ENCODE measurements at places on chromosomes 11 and 22. TPM values are rescaled to one million over a fixed set of nuclear protein-coding genes. Genes with fewer than 3 reads are reported as not detected.

DNA sequence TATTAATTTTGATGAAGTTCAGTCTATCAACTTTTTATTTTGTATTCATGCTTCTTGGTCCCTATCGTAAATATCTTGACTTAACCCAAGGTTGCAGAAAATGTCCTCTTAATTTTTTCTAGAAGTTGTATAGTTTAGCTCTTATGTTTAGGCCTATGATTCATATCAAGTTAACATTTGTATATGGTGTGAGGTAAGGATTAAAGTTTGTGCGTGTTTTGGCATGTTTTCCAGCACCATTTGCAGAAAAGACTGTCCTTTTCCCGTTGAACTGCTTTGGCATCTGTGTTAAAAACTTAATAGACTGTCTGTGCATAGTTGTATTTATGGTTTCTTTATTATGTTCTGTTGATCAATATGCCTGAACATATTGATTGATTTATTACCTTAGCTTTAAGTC lies 42.3 kb downstream of the ARHGEF12 start:
- no peak for DNase-seq

- no peak for DNase-seq
Measured at GRCh38 chr11:65378208-65378927, 4.1 kb downstream of the SLC25A45 start.

Gene HEPACAM
- total RNA-seq = not detected

GRCh38 chr11:70063121-70063520 lies 15.0 kb upstream of the ANO1 start:
- no peak for DNase-seq

DNA sequence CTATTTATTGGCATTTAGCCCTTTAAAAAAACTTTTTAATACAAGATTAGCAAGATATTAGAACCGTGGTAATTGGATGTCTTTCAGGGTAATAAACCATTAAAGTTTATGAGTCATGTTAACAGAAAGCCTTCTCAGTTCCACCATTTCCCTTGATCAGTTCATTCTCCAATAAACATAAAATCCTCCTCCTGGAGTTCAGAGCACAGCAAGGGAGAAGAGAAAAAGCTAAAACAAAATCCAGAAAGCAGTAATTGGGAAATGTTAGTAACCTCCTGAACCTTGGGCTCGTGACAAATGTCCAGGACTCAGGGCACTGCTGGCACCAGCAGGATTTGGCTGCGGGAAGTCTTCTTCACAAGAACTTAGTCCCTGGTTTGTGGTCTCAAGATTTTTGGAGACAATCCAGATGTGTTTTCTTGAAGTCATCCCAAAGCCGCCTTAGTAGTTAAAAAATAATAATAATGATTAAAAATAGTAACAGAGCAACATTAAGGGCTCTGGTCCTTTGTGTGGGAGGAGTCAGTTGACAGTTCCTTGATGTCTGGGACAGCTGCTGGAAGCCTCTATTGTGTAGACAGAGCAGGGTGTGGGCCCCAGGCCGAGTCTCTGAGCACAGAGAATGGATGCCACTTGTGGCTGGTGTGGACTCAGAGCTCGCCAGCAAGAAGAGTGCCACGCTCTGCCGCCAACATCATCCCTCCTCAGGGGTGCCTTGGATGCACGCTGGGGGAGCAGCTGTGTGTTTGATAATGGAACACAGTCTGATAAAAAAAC lies 43.4 kb upstream of the PITPNB start:
- DNase-seq = no peak

Gene HOATZ
- not detected for total RNA-seq

Gene NEAT1
- total RNA-seq = 266 TPM

Gene HORMAD2
- total RNA-seq = not detected

GRCh38 chr22:29211466-29211865 lies 5.8 kb downstream of the EMID1 start:
- no peak for DNase-seq

DNA sequence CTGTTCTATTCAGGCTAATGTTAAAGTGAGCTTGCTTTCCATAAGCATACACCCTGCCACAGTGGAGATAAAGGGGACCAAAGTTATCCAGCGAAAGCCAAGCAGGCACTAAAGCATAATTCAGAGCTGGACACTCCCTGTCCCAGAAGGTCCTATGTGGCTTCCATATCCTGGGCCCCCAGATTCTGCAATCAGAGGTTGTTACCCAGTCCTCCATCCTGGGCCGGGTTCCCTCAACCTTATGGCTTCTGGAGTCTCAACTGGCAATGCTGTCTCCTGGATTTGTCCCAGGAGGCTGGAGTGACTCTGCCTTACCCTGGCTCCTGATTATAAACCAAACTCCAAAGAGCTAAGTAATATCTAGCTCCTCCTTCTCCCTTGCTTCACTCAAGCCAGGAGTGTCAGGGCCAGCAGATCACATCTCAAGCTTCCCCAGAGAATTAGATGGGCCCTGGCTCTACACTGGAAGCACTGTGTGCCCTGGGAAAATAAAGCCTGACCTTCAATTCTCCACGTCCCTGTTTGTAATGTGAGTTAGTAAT lies 14.0 kb upstream of the SMIM35 start:
- no peak for DNase-seq

Gene SLC25A17
- 13.6 TPM for total RNA-seq

DNA sequence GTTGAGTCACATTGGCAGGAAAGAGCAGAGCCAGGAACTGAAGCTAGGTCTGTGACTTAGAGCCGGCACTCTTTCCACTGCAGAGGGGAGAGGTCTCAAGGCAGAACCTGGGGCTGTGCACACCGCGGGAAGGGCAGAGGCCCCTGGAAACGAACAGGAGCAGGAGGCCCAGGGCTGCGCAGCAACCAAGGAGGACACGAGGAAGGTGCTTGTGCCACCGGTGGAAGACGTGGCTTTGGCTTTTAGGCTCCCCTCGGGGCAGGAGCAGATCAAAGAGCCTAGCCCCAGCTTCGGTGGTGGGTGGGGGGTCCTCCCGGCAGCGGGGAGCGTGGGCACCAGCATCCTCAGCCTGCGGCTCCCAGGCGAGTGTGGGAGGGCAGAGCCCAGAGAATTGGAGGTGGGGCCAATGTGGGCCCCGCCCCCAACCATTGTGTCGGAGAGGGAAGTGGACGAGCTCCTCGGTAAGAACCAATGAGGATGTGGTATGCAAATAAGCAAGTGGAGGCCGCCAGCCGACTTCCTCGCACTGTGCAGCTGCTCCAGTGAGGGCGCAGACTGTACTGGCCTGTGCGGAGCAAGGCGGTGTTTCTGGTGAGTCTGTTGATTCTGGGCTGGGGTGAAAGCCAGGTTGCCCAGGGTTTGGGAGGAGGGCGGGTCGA lies at the start of gene CCDC116:
Gene CCDC116 (plus strand): TSS at position 524 of the 659 bp plus-strand sequence. CDS start 422 bp downstream, outside the sequence.
- peak; percentile 88 for DNase-seq

- no peak for DNase-seq
Measured at GRCh38 chr22:42788021-42788420, 67.4 kb upstream of the A4GALT start.

DNA sequence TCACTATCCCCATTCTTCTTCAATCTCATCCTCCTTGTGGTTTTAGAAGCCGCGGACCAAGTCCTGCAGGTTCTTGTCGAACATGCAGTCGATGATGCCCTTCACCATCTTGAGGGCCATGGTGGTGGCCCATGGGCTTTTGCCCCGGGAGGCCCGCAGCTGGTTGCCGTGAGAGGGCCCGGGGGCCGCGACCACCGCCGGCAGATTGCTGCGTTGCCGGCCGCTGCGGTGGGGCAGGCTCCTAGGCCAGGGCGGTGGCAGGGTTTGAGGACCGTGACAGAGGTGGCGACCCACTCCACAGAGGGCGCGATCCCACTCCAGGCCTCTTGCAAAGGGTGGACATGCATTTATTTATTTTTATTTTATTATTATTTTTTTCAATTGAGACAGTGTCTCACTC lies 67.0 kb downstream of the APOL5 start:
- DNase-seq = no peak

- no peak for DNase-seq
Measured at GRCh38 chr11:83275888-83276641, 10.1 kb downstream of the CCDC90B start.

GRCh38 chr22:27181537-27181936 lies 524.1 kb downstream of the MIAT start:
- no peak for DNase-seq

DNA sequence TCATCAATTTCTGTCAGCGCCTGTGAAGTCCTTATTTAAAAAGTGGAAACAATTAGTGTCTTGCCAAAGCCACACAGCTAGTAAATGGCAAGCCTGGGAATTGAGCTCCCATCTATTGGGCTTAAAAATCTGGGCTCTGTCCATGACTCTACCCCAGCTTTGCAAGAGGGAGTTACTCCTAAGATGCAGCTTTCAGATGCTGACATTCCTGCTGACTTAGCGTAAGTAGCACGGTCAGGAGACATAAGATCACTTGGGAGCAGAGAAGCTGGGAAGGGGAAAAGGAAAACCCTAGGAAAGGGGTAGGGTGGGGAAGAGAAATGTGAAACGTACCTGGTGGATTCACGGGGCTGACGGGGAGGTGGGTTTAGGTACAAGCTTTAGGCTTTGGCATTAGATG lies 36.0 kb upstream of the OR4B1 start:
- DNase-seq = no peak

All from spleen (tissue), 13 donors.